ENCODE measurements at places on chromosomes 2 and 18.

DNA sequence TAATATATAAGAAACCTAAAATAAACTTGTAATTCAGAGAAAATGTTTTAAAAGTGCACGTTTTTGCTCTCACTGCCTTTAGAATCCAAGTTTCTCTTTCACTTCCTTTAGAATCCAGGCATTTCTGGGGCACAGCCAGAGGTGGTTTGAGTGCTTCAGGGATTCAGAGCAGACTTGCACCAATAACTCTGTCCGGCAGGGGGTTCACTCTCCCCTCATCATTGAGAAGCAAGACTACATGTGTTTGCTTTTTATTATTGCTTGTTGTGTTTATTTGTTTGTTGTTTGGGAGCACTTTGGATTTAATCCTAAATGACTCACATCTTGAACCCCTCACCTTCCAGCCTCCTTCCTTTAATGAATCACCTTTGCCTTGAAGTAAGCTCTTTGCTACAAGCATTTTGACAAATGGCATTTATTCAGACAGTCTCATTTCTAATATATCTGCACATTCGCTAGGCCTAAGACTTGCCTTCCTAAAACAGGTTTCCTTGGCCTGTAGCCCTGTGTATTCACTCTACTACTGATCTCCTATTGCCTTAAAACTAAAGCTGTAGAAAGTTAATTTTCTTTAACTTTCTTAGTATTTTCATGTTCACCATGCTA lies 233.5 kb upstream of the ATP5MC3 start:
- peak; percentile 66 for DNase-seq

DNA sequence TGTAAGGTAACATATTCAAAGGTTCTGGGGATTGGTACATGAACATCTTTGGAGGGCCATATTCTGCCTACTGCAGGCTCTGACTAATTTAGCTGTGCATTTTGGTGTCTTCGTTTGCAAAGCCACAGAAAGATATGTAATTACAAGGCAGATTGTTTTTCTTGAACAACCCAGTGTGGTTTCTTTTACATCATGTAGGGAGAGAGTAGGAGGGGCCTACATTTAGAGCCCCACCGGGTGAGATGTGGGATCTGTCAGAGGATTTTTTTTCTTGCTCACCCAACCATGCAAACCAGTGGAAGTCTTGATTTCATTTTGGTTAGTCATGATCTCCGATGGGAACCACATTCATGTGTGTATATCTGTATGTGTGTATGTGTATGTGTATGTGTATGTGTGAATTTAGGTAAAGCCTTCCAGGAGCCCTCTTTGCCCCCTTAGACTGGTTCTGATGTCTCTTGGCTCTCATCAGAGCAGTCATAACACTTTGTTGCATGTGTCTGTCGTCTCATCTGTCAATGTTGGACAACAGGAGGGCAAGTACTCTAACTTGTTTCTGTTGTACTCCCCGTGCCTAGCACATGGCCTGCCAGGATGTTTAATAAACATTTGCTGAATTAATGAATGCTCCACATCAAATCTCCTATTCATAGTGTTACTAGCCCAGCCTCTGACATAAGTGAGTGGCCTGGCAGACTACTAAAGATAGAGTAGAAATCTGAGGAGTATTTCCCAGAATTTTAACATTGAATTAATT lies 239.9 kb downstream of the MTX2 start:
- DNase-seq, result no peak

- peak; percentile 46 for DNase-seq
Observed at GRCh38 chr2:163877316-163877715, 141.5 kb upstream of the FIGN start.

GRCh38 chr2:33000986-33001385 lies 54.2 kb downstream of the LTBP1 start:
- DNase-seq, result no peak

DNA sequence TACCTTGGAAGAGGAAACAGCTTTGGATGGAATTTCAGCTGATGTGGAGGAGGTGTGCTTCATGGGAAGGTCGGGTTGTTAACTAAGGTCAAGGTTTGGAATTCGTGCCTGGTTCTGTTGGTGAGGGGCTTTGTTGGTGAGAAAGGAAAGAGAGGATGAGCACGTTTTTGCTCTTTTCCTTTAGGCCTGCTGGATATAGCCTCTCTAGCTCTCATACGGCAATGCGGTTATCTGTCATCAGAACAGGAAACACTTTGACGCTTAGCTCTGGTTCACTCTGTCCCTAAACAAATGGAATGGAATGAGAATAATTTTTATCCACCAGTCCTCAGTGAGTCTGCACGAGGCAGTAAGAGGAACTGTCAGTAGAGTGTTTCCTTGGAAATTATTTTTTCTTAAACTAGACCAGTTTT lies 169.7 kb upstream of the NOSTRIN start:
- DNase-seq, result peak; percentile 57

- peak; percentile 86 for DNase-seq
Observed at GRCh38 chr18:51195451-51196117, 1.9 kb downstream of the MEX3C start.

DNA sequence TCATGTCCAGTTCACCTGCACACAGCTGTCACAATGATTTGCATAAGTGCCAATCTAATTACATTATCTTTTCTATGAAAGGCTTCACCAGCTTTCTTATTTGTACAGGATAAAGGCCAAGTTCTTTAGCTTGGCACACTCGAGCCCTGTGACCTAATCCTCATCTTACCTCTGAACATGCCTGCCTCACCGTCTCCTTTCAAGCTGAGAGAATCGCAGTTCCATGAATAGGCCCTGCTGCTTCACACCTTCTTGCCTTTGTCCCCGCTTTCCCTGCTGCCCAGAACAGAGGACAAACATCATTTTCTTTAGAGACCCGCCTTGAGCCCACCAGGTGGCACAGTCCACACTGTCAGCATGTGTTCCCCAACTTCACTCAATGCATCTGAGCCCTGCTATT lies 1094.7 kb downstream of the BCL11A start:
- DNase-seq, result no peak

- no peak for DNase-seq
Observed at GRCh38 chr2:240947607-240948006, 41.5 kb downstream of the CROCC2 start.

- no peak for DNase-seq
Observed at GRCh38 chr18:5582849-5583681, 39.3 kb upstream of the EPB41L3 start.

- no peak for DNase-seq
Observed at GRCh38 chr2:46548103-46548486, 68.7 kb downstream of the TMEM247 start.

GRCh38 chr2:10538224-10538894 lies 90.2 kb upstream of the ODC1 start:
- DNase-seq, result no peak

GRCh38 chr2:165277860-165278656 lies 38.8 kb downstream of the SCN2A start:
- no peak for DNase-seq
